Mammary epithelial cell (primary cell): ENCODE measurements at places on chromosomes 3 and 15.
A peak's percentile ranks its signal among the peaks of the same experiment; 100 is the strongest.

GRCh38 chr3:58572013-58572633 lies 5.1 kb downstream of the FAM107A start:
- DNase-seq = no peak

GRCh38 chr15:48467801-48468200 lies 136.6 kb downstream of the DUT start:
- no peak for DNase-seq

- no peak for DNase-seq
Observed at GRCh38 chr3:42130329-42131070, 39.3 kb downstream of the TRAK1 start.

- DNase-seq = no peak
Observed at GRCh38 chr3:13112521-13113345, 39.5 kb upstream of the IQSEC1 start.

GRCh38 chr3:160481856-160482255 lies 32.3 kb upstream of the TRIM59 start:
- DNase-seq = no peak

DNA sequence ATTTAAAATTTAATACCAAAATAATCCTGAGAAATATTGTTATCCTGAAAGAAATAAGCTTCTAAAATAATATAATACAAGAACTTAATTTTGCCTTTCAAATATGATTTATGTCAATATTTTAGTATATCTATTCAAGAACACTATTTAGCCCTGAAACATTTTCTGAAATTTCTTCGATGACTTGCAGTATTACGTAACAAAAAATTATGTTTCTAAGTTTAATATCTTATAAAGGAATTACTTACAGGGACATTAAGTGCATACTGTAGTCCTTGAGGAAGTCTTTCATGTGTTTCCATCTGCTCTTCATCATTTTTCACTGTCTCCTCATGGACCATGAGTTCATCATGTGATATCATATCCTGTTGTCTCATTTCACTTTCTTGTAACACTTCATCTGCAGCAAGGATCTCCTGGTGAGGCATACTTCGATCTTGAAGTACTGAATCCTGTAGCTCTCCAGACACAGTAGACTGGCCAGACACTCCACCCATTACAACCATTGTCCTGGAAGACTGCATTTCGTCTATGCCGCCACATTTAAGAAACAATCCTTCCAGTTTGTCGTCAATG lies 62.0 kb downstream of the ZNF148 start:
- DNase-seq = peak; percentile 19

- DNase-seq = no peak
Observed at GRCh38 chr15:58497046-58497785, 65.4 kb downstream of the LIPC start.

GRCh38 chr3:126927846-126928245 lies 55.1 kb upstream of the PLXNA1 start:
- DNase-seq = no peak

DNA sequence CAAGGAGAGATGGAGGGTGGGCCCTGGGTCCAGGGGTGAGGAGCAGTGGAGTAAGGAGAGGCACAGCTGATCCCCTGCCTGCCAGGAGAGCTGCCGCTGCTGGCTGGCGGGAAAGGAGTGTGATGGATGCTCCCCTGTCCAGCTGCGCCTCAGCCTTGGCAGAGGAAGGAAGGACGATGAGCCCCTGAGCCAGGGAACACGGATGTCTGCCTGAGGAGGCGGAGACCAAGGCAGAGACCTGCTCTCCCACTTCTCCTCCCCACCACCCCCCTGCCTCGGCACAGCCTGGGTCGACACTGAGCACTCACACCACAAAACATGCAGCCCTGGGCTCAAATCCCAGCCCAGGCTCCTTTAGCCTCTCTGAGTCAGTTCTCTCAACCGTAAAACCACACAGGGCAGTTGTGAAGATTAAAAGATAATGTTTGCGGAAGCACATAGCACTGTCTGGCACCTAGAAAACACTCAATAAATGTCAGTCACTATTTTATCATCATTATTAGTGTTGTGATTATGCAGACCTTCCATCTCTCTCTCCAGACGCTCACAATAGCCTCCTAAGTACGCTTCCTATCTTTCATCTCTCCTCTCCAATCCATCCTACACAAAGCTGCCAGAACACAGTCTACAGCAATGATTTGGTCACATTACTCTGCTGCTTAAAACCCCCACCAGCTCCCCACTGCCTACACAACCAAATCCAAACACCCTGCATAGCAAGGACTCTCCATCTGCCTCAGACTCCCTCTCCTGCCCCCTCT lies 52.2 kb downstream of the SEMA5B start:
- DNase-seq = peak; percentile 84

DNA sequence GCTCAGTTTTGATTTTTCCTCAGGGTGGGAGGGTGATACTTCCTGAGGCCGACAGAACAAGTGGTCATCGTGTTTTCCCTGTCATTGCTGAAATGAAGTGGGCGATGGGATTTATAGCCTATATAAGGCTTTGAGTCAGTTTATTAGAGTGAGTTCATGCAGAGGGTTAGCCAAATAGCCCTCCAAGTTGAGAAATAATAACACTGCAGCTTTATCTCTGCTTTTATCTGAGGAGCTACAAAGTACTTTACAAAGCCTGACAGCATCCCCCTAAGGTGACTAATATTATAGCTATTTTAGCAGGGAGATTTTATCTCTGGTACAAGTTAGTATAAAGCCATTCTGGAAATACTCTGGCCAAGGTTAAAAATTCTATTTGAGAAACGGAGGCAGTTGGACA lies 389.6 kb downstream of the MFSD1 start:
- peak; percentile 74 for DNase-seq

DNA sequence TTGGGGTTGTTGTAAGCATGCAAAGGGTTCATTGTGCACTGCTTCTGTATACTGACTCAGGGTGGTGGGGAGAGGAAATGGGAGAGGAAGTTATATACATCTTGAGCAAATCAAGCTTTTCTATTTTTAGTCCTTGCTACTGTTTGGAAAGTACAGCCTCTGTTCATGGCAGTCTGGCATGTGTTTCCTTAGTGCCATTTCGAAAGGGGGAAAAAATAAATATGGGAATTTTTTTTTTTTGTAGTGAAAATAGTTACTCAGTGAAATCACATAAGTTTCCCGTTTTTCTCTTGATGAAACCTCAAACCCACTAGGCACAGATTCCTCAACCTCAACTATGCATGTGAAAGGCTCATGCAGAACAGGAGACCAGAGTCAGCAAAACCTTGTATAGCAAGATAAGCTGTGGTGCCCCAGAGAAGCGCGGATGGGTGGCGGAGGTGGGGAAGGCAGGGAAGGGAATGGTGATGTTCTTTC lies 353.3 kb downstream of the LPP start:
- DNase-seq = peak; percentile 25

DNA sequence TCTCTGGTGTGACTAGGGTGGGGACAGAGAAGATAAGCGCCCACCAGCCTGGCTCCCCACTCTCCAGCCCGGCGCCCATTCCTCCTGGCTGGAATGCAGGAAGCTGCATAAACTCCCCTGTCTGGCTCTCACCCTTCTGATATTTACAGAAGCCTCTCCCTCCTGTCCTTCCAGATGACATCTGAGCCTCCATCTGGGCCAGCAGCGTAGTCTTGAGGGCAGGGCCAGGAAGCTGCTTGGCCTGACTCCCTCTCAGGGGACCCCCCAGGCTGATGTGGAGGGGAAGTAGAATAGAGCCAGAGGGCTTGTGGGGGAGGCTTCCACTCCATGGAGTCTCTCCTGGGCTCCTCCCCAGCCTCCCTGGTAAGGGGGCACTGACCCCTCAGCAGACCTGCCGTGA lies 49.9 kb downstream of the LINGO1 start:
- DNase-seq = no peak

DNA sequence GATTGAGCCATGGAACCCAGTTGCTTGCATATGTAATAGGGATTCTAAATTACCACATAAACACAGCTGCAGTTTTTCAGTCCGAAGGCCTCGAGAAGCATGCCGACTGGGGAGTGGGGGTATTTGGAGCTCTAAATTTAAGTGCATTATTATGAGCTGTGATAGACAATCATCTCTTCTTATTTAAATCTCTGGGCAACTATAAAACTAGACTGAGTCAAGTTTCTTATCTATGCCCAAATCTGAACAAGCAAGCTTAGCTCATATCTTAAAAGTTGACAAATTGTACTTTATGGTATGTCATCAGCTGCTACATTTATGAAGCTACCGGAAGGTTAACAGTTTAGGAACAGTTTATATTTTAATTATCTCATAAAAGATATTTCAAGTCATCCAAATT lies 19.5 kb upstream of the THRB start:
- no peak for DNase-seq

- peak; percentile 3 for DNase-seq
Observed at GRCh38 chr3:114796796-114797195, 350.3 kb downstream of the ZBTB20 start.

- no peak for DNase-seq
Observed at GRCh38 chr15:76286271-76286879, 24.9 kb downstream of the ETFA start.

- DNase-seq = no peak
Observed at GRCh38 chr15:63497642-63498467, 6.5 kb upstream of the USP3 start.

GRCh38 chr15:62296756-62297507 lies 131.8 kb upstream of the C2CD4B start:
- DNase-seq = no peak

DNA sequence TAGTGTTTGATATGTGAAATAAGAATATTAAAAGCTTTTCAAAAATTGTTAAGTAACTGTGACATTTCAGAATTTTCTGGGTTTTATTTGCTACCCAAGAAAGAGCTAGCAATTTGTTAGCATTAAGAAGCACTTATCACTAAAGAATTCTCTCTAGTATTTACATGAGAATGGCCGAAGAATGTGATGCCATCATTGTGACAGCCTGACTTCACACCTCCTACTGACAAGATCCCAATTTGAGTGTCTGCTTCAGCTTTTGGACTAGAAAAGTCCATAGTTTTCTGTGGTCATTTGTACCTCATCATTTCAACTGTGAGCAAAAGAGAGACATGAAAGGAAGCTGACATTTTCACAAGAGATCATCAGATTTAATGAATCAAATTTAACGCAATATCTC lies 548.1 kb upstream of the AGTR1 start:
- DNase-seq = no peak

DNA sequence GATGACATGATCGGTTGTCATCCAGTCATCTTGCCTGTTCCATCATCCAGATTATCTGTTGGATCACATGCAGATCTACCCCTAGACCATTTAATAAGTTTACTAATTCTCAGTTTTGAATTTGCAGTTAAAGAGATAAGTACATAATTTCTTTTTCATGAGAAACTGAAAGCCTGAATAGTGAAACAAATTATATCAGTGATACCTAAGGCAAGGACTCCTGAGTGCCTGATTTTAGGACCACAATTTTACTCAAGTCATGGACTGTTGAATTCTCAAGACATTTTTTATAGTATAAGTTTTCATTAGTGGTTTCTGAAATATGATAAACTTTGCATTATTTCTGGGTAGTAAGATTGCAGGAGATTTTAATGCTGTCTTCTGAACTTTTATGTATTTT lies 13.2 kb downstream of the SIDT1 start:
- DNase-seq = no peak

DNA sequence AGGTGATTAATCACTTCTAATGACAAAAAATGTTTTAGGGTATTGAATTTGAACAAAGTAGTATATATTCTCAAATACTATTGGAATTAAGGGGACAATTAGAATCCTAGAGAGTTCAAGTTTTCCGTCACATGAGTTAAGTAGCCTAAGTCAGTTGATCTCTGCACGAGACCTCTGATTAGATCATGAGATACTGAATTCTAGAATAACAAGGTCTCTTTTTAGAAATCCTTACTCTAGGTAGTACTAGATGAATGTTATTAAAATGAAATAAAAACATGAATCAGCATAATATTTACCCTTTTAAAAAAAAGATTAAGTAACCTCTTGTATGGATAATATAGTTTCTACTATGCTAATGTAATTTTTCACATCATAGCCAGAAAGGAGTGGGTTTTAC lies 43.4 kb downstream of the MYO5A start:
- no peak for DNase-seq

DNA sequence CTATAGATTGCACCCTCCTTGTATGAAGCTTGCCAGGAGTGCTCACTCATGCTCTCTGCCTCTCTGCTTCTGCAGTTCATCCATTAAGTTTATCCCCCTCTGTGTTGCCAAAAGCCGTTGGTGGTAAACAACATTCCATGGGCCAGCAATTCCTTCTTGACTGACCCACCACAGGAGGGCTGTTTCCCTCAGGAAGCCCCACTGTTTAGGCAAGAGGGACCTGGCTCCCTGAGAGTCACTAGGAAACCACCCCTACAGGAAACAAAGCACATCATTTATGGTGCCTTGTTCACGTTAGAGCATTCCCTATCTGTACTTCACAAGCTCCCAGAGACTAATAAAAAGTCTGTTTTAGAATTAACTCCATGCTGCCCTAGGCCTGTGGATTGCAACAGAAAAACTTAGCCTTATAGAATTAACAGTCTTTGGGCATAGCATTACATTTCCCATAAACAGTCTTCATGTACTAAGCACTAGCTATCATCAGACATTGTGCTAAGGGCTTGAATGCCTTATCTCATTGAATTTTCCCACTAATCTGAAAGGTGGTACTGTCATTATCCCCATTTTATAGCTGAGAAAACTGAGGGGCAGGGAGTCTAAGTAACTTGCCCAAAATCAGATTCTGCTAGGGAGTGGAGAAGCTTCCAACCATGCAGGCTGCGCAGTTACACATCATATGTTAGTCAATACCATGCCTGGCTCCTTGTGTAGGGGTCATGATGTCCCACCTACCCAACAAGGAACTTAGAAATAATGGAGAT lies 149.9 kb downstream of the SHQ1 start:
- no peak for DNase-seq

DNA sequence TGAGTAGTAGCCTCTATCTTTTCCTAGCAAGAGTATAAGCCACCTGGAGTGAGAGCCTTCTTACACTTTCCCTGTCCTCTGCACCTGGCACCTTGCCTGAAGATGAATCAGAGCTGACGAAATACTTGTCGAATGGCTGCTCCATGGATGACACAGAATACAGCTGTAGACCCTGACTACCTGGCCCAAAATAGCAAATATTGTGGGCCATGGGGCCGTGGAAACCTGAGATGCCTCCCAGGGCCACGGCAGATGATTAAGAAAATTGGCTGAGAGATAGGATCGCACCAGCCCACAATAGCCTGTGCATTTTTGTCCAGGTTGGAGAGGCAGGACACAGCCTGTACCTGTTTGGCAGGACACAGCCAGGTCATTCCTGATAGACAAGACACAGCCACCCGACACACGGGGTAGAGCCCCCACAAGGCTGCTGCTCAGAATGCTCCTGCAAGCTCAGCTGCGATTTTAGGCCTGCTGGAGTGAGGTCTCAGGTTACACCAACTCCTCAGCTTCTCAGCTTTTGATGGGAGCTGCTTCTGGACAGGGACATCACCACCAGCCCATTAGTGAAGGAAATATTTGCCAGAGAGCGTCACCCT lies 22.9 kb upstream of the TPM1 start:
- DNase-seq = peak; percentile 99

- DNase-seq = no peak
Observed at GRCh38 chr3:188689101-188689574, 482.6 kb upstream of the TPRG1 start.

DNA sequence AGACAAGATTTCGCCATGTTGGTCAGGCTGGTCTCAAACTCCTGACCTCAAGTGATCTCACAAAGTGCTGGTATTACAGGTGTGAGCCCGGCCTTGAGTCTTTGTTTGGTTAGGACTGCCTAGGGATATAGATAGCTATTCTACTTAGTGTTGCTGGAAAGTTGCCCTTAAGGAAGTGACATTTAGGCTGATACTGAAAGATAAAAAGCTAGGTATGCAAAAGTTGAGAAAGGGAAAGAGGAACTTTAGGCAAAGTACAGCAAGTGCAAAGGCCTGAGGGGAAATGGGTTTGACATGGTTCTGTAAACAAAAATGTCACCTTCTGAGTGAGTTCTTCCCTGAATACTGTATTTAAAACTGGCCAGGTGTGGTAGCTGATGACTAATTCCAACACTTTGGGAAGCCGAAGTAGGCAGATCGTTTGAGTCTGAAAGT lies 111.5 kb downstream of the ZNF609 start:
- DNase-seq = no peak
